ENCODE measurements at places on chromosomes 5 and 9.

GRCh38 chr9:136625101-136626065 is 37.3 kb upstream of the EGFL7 start:
- no peak for DNase-seq

GRCh38 chr5:111159845-111160244 is 64.3 kb upstream of the CAMK4 start:
- no peak for DNase-seq

GRCh38 chr9:75175395-75175794 is 87.1 kb downstream of the OSTF1 start:
- DNase-seq, result no peak

DNA sequence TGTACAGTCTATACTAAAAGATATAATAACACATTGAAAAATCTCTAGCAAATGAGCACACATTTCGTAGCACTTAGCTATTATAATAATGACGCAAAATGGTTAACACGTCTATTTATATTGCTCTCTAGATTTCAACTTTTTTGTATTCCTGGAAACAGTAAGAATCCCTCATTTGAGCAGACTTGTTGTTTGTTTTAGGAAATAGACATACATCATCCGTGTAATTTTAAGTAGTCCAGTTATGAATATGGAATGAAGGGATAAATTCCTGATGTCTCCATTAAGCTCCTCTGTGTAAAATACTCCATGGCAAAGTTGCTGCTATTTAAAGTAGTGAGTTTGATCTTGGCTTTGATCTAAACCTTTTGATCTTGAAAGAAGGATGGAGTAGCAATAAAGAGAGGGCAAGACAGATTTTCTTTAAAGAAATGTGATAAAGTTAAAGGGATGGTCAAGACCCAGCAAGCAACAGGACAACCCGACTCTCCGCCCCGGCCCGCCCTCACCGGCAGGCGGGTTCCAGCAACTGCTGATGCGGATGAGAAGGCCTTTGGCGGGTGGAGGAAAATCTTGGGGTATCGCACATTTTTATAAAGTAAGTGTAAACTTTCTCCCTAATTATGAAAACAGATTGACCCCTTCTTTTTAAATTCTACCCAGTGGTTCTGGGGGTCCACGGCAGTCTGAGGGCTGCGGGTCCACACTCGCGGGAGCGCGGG is 277.4 kb downstream of the AOPEP start:
- DNase-seq, result no peak

DNA sequence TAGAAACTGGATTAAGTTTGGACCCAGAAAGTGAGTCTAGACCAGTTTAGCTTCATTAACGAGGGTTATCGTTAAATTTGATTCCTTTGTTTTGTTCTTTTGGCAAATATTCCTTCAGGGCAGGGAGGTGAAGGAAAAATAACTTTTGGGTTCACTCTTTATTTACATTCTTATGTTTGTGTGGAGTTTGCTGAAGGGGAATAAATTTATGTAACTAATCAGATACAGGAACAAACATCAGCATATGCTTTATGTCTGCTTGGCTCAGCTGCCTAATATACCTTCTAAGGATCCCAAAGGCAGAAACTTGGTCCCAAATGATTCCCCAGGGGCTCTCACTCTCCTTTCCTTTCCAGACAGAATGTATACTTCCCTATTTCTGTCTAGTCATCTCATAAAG is 132.4 kb downstream of the MCTP1 start:
- no peak for DNase-seq

- no peak for DNase-seq
These were observed 7.6 kb downstream of the SHB start for GRCh38 chr9:38061326-38061977.

DNA sequence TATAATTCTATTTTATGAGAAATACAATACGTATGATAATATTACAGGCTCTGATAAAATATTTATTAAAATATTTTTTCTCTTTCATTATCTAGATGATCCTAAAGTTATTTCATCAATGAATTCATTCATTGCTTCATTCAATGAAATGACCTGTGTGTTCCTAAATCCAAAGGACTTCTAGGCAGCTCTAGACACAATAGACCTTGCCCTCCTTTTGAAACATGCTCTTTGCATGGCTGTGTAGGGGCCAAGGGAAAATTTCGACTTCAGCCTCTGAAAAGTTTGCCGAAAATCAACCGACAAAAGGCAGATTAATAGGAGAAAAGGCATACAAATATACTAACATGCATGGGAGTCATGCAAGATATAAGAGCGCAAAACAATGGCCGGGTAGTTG is 402.0 kb downstream of the ELAVL2 start:
- DNase-seq, result no peak

- DNase-seq, result no peak
These were observed 98.3 kb downstream of the PSD2 start for GRCh38 chr5:139893873-139894272.

DNA sequence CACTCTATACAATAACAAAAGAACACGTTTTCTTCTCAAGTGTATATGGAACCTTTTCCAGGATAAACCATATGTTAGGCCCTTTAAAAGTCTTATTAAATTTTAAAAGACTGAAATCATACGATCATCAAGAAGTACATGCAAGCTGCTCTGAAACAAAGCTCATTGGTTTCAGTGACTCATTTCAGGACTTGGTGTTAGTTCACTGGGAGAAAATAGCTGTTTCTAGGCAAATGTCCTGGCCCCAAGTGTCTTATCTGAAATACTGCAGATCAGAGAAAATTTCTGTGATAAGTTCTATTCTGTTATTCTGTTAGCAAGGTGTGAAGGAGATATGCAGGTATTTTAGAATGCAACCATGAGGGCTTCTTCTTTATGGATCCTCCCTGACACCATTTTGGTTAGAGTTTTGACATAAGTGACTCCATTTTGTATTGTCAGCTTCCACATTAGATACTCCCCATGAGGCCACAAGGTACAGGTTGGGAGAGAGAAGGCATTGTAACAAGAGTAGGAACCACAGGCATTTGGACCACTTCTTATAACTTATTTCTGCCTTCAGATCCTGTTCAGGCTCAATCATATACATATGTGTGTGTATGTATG is 7.5 kb upstream of the CCDC180 start:
- no peak for DNase-seq

DNA sequence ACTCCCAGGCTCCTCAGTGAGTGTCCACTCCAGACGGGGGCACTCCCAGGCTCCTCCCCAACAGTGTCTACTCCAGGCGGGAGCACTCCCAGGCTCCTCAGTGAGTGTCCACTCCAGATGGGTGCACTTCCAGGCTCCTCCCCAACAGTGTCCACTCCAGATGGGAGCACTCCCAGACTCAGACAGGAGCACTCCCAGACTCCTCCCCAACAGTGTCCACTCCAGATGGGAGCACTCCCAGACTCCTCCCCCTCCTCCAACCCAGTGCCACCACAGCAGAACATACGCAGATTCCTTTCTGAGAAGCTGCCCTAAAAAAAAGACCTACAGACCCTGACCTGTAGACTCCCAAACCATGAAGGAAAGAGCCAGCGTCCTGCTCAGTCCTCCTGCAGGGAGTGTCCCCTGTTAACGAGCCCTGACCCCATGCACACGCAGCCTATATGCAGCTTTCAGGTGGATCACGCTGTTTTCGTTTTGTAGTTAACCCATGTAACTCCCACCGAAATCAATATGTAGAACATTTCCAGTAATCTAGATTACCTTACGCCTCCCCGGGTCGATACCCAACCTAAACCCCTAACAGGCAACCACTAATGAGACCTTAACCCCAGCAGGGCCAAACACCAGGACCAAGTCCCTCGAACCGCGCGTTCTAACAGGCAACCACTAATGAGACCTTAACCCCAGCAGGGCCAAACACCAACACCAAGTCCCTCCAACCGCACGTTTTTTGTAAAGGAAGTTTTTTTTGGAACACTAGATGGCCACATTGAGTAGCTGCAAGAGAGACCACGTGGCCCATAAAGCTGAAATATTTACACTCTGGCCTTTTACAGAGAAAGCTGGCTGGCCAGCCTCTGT is 15.7 kb downstream of the PNPLA7 start:
- no peak for DNase-seq

GRCh38 chr5:119286511-119287488 is 69.0 kb upstream of the TNFAIP8 start:
- DNase-seq, result no peak

- no peak for DNase-seq
These were observed 6.8 kb downstream of the GFPT2 start for GRCh38 chr5:180346358-180346757.

GRCh38 chr5:134437847-134438581 is 26.3 kb upstream of the CDKN2AIPNL start:
- peak; percentile 75 for DNase-seq

DNA sequence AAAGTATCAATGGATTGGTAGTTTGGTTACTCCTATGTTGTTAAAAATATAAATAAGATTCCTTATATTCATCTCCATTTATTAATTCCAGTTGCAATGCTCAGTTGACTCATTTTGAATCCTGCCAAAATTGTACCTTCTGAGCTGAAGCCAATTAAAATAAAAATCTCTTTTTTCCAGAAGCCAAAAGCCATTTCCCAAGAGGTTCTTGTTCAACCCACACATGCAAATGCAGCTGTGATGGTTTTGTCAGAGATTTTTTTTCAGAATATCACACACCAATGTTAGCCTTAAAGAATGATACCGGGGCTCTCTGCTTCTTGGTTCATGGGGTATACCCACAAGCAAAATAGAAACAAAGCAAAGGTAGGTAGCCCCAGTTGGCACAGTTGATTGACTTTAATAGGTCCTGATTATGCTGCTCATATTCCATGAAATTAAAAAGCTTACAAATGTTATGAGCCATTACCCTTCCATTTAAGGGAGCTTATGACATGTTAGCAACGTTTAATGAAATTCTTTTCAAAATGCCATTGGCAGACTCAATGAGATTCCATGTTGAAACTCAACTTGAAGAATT is 208.0 kb downstream of the SGCD start:
- DNase-seq, result no peak

GRCh38 chr5:111691508-111691907 is 65.5 kb downstream of the NREP start:
- no peak for DNase-seq

DNA sequence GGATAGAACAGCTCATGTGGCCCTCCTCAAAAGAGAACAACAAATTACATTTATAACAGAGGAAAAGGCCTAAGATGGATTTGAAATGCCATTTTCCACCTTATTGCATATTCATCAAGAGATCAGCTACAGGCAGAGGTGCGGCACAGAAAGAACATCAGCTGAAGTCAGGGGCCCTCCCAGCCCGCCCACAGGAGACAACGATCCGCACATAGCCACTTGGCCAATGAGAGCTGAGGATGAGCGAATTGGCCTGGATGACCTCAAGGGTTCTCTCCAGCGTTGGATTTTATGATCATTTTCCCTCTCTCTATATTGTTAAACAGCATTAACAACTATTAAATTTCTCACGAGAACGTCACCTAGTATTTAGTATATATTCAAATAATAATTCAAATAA is 97.6 kb downstream of the GNAQ start:
- DNase-seq, result no peak

DNA sequence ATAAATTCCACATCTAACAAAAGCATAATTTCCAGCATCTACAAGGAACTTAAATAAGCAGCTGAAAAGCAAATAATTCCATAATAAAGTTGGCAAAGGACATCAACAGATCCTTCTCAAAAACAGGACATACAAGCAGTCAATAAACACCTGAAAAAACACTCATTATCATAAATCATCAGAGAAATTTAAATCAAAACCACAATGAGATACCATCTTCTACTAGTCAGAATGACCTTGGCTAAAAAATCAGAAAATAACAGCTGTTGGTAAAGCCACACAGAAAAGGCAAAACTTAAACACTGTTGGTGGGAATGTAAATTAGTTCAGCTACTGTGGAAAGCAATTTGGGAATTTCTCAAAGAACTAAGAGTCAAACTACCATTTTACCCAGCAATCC is 1371.1 kb upstream of the ACO1 start:
- DNase-seq, result no peak

- DNase-seq, result no peak
These were observed 197.5 kb downstream of the PALM2AKAP2 start for GRCh38 chr9:109977521-109977920.

- no peak for DNase-seq
These were observed 101.7 kb upstream of the IFNE start for GRCh38 chr9:21583628-21584377.

- no peak for DNase-seq
These were observed 81.7 kb upstream of the ZBTB43 start for GRCh38 chr9:126722922-126723806.

DNA sequence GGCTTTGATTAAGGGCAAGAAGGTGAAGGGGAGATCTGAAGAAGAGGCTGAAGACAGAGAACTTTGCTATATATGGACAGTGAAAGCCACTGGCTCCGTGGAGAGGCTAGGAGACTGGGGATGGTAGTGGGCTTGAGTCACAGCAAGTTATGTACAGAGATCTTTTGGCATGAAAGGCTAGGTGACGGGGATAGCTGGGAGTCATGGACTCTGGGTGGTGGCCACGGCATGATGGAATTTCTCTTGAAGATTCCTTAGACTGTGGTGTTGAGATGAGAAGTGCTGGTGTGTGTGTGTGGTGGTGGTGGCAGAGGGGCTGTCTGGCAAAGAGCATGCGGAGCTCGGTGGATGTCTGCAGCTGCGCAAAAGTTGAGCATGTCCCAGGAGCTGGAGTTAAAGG is 120.6 kb upstream of the STC2 start:
- no peak for DNase-seq

- DNase-seq, result no peak
These were observed 26.7 kb upstream of the ALDH1A1 start for GRCh38 chr9:72979405-72980100.

DNA sequence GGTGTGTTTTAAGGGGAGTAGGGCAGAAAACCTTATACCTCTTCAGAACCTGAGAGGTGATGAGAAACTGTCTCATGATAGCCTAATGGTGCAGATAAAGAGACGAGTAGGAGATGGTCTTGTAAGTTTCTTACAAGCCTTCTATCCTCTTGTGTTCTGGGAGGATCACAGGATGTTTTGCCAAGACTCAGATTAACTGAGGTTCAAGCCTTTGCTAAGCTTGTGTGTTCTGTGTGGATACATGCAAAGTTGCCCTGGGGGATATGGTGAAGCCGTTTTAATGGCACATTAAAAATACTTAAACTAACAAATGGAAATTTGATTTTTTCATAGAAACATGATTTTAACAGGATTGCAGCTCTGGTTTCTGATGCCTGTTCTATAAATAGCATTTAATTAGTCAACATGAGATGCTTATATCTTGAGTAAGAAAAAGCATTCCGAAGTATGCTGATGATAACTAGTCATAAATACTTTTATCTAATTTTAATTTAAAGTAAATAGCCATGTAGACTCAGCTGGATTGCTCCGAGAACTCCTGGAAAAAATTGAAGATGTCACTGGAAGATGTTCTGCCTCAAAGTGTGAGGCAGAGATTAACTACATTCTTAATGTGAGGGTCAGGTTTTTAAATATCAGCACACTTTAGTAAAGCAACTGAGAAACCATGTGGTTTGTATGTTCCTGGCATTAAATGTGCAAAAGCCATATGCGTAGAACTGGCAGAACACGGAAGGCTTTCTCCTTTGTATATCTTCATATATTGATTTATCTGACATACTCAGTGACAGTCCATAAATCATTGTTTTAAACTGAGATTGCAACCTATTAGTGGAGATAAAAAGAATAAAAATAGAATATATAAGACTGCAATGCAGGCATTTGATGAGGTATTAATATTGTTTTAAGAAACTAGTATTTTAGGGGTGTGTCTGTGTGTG is 53.7 kb downstream of the IPO11 start:
- no peak for DNase-seq
